Left hindlimb (tissue), 1 donor: ENCODE measurements at places on chromosomes 6 and 20.

DNA sequence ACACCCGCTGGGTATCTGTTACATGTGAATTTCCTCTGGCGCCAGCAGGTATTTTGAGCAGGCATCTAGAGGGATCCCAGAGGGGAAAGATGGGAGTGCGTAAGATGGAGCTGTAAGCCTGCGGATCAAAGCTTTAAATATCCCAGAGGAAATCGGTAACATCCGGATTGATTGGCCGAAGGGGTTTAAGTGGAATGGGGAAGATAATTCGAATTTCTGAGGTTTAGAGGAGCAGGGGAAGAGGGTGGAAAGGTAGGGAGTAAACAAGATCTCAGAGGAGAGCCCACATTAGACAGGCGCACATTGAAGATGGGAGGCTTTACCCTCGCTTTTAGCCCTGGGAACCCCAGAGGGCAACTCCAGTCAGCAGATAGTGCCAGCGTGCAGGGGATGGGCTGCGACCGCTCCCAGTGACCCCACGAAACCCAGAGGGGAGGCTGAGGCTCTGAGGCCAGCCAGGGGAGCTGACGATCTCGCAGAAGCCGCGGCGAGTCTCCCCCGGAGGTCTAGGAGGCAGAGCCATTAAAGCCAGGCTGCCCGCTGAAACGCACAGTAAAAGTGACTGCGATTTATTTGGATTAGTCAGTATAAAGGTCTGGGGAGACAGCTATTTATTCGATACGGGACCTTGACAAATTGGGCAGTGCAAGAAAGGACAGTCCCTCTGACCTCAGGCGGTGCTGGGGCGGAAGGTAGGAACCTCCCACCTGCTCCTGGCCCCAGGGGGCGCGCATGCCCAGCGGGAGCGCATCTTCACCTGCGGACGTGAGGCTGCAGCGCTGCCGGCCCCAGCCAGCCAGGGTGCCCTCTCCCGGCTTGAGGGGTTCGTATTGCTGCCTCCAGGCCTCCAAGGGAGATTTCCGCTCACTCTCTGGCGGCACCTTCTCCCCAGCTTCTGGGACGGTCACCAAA lies 34.3 kb upstream of the TCF21 start:
- no peak for DNase-seq

DNA sequence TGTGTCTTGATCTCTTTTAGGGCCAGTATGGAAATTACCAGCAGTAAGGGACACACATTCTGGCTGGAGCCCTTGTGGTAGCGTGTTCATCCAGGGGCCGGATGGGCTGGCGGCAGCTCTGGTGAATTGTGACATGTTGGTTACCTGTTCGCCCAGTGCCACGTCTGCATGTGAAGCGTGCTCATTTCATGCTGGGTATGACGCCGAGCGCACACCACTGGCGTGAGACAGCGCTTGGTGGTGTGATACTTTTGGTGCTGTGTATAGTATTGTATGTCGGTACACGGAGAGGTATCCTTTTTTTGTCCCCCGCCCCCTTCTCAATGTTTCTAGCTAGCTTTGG lies 3.7 kb upstream of the MTG2 start:
- no peak for DNase-seq

DNA sequence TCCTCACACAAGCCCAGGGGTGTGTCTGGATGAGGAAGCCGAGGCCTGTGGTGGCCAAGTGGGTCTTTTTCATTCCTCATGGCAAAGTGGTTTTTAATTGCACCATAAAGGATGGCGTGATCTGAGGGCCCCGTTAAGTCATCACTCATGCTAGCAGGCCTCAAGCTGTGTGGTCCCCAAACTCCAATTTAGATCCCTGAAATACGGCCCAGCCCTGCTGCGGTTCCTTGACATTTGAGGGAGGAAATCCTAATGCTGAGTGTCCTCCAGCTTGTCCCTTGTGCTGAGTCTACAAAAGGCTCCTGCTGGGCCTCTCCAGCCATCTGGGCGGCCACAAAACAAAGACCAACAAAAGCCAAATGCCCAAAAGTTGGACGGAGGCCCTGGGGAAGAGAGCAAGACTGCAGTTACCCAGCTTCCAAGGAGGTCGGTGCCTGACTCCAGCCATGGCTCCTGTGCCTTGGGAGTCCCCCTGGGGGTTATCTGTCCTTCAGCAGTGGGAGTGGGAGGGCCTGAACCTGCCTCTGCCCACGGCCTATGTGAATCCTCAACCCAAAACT lies 162.3 kb upstream of the PDE10A start:
- no peak for DNase-seq

DNA sequence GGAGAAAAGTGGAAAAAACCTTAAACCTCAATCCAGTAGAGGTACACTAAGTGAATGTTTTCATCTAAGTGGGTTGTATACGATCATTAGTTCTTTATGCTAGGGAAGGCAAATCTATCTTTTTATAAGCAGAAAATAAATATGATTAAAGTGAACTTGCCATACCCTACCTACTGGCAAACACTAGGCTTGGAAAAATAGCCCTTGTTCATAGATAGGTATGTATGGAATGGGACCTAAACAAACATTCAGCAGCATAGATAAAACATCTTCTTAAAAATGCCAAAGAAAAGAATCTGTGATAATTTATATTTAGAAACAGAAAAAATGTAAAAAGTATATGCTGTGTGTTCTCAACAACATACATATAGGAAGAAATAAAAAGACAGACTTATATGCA lies 18.8 kb downstream of the REV3L start:
- no peak for DNase-seq

GRCh38 chr20:11553603-11554002 lies 364.1 kb upstream of the BTBD3 start:
- no peak for DNase-seq

DNA sequence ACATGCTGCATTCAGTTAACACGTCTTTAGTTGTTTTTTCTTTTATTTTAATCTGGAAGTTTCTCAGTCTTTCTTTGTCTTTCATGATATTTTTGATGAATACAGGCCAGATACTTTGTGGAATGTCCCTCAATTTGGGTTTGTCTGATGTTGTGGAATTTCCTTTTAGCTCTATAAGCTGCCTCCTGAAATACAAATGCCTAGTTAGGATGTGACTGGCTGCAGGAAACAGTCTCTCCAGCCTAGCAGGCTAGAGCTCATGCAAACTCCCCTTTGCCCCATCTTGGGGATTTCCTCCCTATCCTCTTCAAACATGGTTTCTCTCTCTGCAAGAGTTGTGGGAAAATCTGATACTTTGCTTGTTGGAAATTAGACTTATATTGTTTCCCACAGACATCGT lies 89.3 kb upstream of the JAG1 start:
- no peak for DNase-seq

DNA sequence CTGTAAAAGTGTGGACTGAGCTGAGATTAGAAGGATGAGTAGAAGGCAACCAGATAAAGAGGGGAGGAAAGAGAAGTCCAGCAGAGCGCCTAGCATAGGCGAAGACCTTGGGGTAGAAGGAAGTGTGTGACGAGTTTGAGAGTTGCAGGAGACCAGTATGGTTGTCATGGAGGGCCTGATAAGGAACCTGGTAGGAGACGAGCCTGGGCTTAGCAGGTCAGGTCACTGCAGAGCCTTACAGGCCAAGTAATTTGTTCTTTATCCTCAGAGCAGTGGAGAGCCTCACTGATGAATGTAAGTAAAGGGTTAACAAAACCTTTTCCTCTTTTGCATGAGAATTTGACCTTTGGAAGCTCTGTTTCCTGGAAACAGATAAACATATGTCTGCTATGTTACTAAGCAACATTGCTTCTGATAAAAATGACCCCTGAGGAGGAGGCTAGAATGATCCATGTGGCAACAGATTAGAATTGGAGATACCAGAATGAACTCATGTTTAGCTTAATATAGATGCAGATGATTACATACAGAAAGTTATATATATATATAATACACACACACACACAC lies 2.9 kb upstream of the TMEM74B start:
- DNase-seq = no peak

DNA sequence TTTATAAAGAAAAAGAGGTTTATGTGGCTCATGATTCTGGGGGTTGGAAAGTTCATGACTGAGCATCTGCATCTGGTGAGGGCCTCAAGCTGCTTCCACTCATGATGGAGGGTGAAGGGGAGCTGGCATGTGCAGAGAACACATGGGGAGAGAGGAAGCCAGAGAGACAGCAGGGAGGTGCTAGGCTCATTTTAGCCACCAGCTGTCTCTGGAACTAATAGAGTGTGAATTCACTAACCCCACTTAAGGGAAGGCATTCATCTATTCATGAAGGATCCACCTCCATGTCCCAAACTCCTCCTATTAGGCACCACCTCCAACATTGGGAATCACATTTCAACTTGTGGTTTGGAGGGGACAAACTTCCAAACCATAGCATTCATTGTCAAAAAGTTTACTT lies 137.3 kb upstream of the PMEPA1 start:
- DNase-seq = no peak

DNA sequence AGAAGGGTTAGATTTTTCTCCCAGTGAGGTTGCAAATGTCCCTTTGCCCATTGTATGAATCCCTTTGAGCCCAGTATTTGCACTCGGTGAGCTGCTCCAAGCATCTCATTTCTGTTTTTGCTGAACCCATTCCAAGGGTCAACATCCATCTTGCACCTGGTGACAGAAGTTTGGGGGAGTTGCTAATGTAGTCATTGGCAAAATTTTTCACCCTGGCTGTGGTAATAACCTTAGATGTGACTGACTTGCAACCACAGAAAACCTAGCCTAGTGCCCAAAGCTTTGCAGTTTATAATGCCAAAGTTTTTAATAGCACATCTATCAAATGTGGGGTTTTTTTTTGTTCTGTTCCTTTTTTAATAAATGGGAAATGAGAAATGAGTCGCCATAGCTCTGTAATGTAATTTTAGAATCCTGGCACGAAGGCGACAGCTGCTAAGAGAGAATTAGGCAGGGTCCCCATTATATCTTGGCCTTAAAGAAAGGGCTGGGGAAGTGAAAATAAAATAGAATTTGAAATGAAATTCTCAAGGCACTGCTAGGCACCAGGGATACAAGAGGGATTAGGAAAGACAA lies 682.8 kb downstream of the KIF16B start:
- no peak for DNase-seq

DNA sequence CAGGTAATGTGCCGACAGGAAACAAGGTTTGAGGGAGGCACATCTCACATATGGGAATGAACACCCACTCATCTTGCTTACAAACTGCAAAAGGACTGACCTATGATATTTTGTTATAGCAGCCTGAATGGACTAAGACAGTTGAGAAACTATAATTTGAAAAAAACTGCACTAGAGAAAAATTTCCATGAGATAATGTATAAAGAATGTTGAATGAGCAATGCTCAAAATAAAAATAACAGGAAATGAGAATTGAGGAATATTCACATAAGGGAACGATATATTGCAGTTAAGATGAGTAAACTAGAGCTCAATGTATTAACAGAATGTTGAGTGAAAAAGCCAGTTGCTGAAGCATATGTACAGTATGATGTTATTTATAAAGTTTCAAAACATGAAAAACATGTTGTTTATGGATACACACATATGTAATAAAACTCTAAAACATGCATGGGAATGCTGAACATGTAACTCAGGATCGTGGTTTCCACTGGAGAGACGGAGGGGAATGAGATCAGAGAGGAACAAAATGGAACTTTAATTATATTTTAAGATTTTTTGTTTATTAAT lies 6.3 kb upstream of the TBC1D22B start:
- no peak for DNase-seq

DNA sequence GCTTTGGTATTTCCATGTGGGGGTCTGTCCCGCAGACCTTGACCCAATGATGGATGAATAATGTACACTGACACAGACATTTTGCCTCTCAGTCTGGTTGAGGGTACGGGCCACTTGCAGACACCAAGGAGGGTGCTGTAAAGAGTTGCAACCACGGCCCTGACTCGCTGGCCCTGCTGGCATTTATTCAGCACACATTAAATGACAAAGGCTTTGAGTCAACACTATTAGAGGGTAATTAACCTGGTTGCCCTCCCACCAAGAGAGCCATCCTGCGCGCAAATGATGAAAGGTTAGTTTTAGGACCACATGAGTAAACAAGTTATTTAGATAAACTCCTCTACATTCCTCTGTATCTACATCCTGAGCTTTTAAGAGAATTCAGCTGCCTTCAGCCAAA lies 308.9 kb upstream of the MMS22L start:
- DNase-seq = no peak

DNA sequence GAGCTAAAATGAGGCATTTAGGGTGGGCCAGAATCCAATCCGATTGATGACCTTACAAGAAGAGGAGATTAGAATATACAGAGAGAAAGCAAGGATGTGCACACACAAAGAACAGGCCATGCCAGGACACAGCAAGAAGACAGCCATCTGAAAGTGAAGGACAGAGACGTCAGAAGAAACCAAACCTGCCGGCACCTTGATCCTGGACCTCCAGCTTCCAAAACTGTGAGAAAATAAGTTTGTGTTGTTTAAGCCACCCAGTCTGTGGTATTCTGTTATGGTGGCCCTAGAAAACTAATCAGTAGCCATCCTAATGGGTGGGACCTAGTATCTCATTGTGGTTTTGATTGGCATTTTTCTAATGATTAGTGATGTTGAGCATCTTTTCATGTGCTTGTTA lies 39.7 kb upstream of the ME1 start:
- no peak for DNase-seq
